ENCODE measurements at places on chromosomes 1 and 21. TPM values are rescaled to one million over a fixed set of nuclear protein-coding genes. Genes with fewer than 3 reads are reported as not detected.

KIF14 gene
- total RNA-seq = 4.2 TPM

SYDE2 gene
- total RNA-seq = 4.4 TPM

KRTAP10-11 gene
- not detected for total RNA-seq

RGS13 gene
- 1.2 TPM for total RNA-seq

KCNJ9 gene
- 18.5 TPM for total RNA-seq

TBCE gene
- total RNA-seq = 36.0 TPM

TMPRSS15 gene
- total RNA-seq = 0.23 TPM

AADACL3 gene
- total RNA-seq = not detected

LCE1B gene
- not detected for total RNA-seq

CBR3 gene
- total RNA-seq = 2.1 TPM

PTPRF gene
- 101 TPM for total RNA-seq

All from diencephalon (tissue), 1 donor.